IMR-90 (cell line): ENCODE measurements at places on chromosomes 2 and 18.

DNA sequence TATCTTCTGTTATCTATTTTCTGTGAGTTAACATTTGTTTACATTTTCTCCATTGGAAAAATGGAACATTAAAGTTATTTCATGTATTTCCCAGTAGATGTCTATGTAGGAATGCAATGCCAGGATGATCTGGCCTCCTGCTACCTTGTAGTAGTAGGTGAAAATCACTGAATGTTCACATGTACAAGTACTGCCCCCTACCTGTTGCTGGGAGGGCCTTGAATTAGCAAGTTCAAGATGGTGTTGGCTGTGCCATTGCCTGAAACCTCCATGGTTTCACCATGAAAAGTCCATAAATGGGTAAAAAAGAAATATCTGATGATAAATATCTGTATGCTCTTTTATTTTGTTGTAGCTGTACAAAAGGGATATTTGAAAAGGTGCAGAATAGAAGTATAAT lies 30.7 kb downstream of the XRCC5 start:
- DNase-seq: no peak

- no peak for DNase-seq
Measured at GRCh38 chr18:47331026-47331425, 79.6 kb upstream of the SKOR2 start.

GRCh38 chr18:64127172-64127571 lies 21.7 kb downstream of the LINC00305 start:
- DNase-seq: no peak

DNA sequence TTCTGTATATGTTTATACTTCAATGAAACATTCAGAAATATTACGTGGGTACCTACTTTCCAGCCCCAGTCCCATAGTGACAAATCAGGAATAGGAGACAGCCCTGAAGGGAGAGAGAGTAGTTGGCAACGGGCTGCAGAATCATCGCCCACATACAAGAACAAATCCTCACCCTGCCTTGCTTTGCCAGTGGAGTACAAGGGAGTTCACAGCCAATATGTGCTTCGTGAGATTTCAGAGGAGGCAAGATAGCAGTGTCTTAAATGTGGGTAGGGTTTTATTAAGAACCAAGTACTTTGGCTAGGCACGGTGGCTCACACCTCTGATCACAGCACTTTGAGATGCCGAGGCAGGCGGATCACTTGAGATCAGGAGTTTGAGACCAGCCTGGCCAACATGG lies 40.3 kb upstream of the PKDCC start:
- no peak for DNase-seq

- peak; percentile 56 for DNase-seq
Measured at GRCh38 chr2:102005989-102006885, 14.5 kb downstream of the IL1R2 start.

DNA sequence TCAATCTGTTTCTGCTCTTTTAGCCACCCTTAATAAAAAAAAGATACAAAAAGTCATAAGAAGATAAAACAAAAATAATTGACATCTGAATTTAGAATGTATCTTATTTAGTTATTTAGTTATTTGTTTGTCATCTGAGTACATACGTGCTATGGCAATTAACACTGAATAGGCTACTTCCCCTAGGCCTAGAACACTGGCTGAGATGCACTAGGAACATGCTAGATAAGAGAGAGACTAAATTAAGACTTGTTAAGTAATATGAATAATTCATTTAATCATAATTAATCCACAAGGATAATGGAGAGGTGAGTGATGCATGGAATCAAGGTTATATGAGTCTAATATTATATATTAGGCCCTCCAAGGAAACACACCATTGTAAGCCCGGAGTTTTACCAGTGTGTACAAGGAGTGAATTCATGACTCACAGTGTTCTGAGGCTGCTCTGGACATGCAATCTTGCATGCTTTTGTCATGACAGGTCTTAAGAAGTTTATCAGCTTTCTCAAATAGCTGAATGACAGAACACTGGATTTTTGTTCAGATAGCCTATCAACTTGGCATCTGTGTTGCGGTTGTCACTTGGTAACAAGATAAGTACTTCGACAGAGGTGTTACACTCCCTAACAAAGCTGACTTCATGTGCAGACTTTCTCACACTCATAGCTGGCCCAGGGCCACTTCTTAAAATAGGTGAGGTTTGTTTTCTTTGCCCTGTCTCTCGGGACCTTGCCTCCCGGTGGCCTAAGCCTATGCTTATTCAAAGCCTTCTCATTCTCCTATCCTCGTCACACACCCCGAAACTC lies 5.0 kb upstream of the SERPINB2 start:
- DNase-seq: peak; percentile 97

DNA sequence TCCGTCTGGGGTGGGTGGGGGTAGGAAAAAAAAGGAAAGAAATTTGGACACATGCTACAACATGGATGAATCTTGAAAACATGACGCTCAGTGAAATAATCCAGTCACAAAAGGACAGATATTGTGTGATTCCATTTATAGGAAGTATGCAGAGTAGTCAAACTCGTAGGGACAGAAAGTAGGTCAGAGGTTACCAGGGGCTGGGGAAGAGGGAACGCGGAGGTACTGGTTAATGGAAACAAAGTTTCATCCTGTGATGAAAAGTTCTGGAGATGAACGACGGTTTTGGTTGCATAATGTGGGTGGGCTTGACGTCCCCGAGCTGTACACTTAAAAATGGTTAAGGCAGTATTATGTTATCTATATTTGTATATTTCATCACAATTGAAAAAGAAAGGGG lies 4.5 kb upstream of the SFTPB start:
- no peak for DNase-seq

DNA sequence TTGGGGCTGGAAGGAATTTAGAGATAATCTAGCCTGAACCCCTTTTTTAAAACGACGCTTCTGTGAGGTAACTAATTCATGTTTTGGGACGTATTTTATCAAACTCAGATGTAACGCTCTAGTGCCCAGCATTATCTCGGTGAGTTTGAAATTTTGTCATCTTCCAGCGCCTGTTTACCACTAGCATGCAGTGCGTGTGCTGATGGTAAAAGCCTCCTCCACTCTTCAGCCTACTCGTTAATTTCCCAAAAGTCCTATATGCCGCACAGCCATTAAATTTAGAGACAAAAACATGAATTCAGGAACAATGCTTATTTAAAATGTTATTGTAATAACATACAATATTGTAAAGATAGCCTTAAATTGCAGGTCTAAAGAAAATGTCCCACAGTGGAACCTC lies 2.8 kb downstream of the ZCCHC2 start:
- no peak for DNase-seq

DNA sequence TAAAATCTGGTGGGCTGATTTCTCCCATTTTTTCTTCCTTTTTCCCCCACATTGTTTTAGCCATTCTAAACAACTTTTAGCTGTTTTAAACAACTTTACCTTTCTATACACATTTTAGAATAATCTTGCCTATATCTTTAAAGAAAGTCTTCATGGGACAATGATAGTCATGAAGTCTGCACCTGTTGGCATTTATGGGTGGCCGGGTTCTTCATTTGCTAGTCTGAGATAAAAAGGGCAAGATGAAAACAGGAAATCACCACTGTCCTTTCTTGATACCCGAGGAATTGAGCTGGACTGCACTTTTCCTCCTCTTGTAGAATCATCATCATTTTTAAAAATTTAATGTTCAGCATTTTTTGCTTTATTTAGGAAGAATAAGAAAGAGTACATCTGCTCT lies 104.5 kb downstream of the ATP9B start:
- no peak for DNase-seq

DNA sequence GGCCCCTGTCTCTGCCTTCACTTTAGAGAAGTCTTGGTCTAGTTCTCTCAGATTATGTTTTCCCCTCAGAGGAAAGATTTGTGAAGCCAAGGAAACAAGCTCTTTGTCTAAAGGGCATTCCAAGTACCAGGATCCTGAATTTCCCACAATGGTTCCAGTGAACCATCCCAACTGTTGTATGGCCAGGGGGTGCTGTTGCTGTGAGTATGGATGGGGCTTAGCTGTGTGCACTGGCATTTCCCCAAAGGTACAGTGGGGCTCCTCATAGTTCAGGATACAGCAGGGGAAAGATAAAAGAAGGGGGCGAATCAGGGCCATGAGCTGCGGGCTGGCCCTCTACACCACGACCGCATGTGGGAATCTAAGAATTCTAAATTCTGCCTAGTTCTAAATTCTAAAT lies 1154.0 kb upstream of the FANCL start:
- DNase-seq: no peak

GRCh38 chr2:119549241-119549640 lies 5.0 kb downstream of the CFAP221 start:
- DNase-seq: peak; percentile 8

GRCh38 chr2:8134985-8135682 lies 546.7 kb upstream of the ID2 start:
- DNase-seq: no peak

GRCh38 chr2:11863513-11864328 lies 117.3 kb downstream of the LPIN1 start:
- peak; percentile 82 for DNase-seq

DNA sequence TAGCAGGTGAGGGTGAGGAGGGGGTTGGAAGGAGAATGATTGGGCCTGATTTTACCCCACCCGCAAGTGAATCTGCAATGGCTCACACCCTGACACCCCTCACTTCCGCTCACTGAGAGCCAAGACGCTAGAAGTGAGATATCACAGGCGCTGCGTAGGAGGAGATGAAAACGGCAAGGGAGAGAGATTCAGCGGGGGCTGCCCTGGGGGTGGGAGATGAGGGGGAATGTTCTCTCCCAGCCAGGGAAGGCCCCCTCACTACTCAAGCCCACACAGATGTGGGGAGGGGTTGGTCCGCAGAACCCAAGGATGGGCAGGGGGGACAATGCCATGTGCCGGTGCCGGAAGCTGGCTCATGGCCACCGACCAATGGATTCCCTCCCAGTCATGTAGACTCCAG lies 32.9 kb downstream of the LOXHD1 start:
- no peak for DNase-seq

GRCh38 chr2:210620456-210620855 lies 64.1 kb downstream of the CPS1 start:
- no peak for DNase-seq

DNA sequence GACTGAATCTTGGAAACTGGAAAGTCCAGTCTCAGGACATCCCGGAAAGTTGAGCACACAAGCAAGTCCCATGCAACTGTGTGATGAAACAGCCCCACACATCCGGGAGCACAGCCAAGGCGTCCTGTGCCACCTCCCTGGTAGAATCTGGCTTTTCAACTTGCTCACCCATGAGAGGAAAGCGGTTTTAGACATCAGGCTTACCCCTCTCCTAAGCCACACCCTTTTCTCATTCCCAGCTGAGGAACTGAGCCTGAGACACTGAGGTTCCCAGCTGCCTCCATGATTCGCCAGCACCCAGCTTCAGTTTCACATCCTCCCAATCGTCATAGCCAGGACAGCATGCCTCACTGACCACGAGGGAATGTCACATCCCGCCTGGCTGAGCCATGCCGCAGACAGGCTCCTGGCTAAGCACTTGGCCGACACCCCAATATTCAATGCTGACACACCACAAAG lies 60.3 kb downstream of the STEAP3 start:
- DNase-seq: peak; percentile 80

DNA sequence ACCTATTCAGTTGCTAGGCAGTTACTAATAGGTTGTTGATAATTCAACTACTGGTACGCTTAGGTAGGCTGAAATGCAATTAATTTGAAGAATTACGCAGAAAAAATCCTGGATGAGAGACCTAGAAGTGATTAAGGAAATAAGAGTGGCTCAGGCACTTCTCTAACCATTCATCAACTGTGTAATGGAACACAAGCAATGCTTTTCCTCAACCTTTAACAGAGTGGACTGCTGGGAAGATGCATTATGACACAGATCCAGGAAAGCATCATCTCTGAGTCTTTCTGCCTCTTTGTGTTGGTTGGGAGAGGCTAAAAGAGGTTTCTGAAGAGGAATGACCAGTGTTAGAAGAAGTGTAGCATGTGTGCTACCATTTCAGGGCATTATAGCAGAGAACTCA lies 992.2 kb downstream of the TSN start:
- no peak for DNase-seq

- DNase-seq: no peak
Measured at GRCh38 chr18:64253222-64253621, 104.3 kb upstream of the LINC00305 start.

DNA sequence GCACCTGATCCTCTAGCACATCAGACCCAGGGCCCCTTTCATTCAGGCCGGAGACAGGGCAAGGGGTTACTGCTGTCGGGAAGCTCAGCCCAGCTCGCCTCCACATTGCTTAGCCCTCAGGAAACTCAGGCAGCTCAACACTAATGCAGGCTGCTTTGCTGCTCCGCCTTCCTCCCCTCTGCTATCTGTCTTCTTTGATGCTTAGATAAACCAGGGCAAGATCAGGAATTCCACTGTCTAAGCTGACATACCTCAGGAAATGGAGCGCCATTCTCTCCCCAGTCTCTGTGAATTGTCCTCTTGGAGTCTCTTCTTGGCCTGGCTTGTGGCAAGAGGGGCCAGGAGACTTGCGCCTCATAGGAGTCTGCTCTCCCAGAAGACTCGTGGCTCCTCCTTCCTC lies 25.5 kb upstream of the EXOC6B start:
- no peak for DNase-seq

DNA sequence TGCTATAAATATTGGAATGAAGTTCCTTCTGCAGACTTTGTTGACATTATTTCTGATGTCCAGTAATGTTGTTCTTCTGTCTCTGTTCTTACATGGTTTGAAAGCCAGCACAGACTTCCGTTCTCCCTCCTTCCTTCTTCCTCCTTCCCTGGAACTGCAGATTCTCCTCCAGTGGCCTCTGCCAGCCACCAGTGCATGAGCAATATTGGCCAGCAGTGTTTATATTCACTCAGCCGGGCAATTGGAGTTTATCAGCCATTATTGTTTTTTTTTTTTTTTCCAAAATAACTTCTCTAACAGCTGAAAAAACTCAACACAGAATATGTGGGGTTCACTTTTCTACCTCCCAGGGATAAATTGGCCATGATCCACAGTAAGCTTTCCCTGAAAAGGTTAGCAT lies 86.8 kb downstream of the ADCYAP1 start:
- DNase-seq: no peak

- no peak for DNase-seq
Measured at GRCh38 chr18:28015671-28016070, 161.3 kb downstream of the CDH2 start.

DNA sequence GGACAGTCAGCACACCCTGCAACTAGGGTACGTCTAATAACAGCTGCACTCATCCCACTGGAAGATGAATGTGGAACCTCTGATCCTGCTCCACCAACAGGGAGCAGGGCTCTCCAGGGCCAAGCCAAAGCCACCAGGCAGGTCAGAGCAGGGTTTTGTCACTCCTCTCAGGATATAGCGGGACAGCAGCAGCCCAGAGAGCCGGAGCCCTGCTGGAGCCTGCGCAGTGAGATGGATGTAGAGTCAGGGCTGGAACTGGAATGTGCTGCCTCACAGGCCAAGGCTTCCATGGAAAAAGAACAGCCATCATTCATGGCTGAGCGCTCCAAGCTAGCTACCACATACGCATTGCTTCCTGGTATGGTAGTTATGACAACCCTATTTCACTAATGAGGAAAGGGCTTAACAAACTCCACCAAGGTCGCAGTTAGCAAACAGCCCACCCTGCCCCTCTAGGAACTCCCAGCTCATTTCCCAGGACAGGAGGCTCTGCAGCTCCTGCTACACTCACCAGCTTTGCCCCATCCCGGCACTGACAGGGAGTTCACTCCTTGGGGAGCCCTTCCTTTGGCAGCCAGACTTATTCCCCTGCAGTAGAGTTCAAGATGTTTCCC lies 85.2 kb downstream of the HS1BP3 start:
- no peak for DNase-seq
